Left ventricle myocardium inferior (tissue), 1 donor: ENCODE measurements at places on chromosomes 5 and 9.

- H3K36me3 ChIP-seq: peaks cover 21% of the 10 kb centered on the region
- no peaks in the 10 kb centered on the region for H3K4me1 ChIP-seq
- no peaks in the 10 kb centered on the region for H3K27me3 ChIP-seq
- DNase-seq: no peak
Observed at GRCh38 chr5:79284846-79285245, 48.9 kb downstream of the JMY start.

DNA sequence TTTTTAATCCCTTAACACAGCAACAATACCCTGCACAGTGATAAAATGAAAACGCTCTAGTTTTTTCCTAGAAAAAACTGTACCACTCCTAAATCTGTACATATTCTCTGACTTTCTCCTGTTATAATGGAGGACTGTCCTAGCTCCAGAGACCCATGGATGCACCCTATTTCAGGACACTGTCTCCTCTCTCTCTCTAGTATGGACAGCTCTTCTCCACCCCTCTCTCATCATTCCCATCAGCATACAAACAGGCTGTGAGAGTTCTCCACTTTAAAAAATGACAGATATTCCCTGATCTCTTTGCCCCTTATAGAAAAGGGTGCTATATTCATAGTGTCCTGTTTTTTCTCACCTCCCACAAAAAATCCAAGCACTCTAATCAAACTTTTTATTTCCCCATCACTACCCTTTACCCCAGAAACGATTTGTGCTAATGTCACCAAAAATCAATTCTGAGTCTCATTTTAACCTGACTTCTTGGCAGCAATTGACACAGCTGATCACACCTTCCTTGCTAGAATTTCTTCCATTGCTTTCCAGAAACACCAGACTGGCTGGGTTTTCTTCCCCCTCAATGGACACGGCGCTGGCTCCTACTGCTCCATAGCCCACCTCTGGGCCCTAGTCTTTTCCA is 20.7 kb downstream of the ZNF608 start:
- no peak overlapping the region for H3K27ac ChIP-seq
- H3K36me3 ChIP-seq: no peaks in the 10 kb centered on the region
- peaks cover 16% of the 10 kb centered on the region for H3K4me1 ChIP-seq
- no peak overlapping the region for H3K4me3 ChIP-seq
- DNase-seq: no peak
- H3K27me3 ChIP-seq: no peaks in the 10 kb centered on the region

GRCh38 chr9:93617273-93617672 is 40.9 kb downstream of the PHF2 start:
- no peak for DNase-seq
- no peak overlapping the region for H3K27ac ChIP-seq
- no peak overlapping the region for H3K4me3 ChIP-seq
- no peaks in the 10 kb centered on the region for H3K27me3 ChIP-seq
- no peaks in the 10 kb centered on the region for H3K36me3 ChIP-seq

- H3K27ac ChIP-seq: no peak overlapping the region
- no peaks in the 10 kb centered on the region for H3K36me3 ChIP-seq
- no peak overlapping the region for H3K4me3 ChIP-seq
- no peak for DNase-seq
- peaks cover 12% of the 10 kb centered on the region for H3K4me1 ChIP-seq
- peaks cover 9% of the 10 kb centered on the region for H3K27me3 ChIP-seq
Observed at GRCh38 chr9:98482226-98482625, 226.5 kb downstream of the GABBR2 start.

- DNase-seq: no peak
- no peaks in the 10 kb centered on the region for H3K27me3 ChIP-seq
Observed at GRCh38 chr5:79416499-79416898, 97.4 kb downstream of the HOMER1 start.

- no peak overlapping the region for H3K4me3 ChIP-seq
- no peak for DNase-seq
- no peaks in the 10 kb centered on the region for H3K27me3 ChIP-seq
Observed at GRCh38 chr9:131577005-131578000, 32.0 kb downstream of the PRRT1B start.

DNA sequence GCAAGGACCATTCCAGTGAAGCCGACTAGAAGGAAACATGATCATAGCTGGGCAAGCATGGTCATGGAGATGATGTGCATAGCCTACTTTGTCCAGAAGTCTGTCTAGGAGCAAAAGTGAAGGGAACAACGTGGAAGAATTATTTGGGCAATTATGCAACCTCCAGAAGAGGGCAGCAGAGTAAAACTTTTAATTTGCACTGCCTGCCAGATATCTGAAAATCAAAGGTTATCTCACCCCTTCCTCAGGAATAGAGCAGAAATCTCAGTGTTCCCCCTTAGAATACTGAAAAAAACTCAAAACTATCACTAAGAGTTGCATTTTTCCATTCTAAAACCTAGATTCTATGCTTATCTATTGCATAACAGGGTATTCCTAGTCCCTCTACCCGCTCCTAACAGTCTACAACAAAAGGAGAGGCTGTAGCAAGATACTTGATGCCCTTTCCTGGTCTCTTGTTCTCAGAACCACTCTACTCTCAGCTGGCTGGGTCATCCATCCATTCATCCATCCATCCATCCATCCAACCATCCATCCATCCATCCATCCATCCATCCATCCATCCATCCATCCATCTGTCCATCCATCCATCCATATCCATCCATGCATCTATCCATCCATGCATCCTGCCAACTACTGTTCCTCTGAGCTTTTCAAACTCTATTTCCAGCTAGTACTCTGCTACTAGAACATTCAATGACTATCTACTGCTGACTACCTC is 8.4 kb upstream of the SETD9 start:
- no peak for DNase-seq
- H3K27ac ChIP-seq: no peak overlapping the region

GRCh38 chr5:5037674-5038073 is 102.5 kb upstream of the ADAMTS16 start:
- no peak overlapping the region for H3K4me3 ChIP-seq
- H3K4me1 ChIP-seq: no peaks in the 10 kb centered on the region
- no peaks in the 10 kb centered on the region for H3K36me3 ChIP-seq
- no peaks in the 10 kb centered on the region for H3K27me3 ChIP-seq
